Bronchial epithelial cell (primary cell): ENCODE measurements at places on chromosomes 13 and 19.
A peak's percentile ranks its signal among the peaks of the same experiment; 100 is the strongest.

GRCh38 chr13:74251778-74252519 lies 117.7 kb upstream of the KLF12 start:
- DNase-seq = peak; percentile 9

DNA sequence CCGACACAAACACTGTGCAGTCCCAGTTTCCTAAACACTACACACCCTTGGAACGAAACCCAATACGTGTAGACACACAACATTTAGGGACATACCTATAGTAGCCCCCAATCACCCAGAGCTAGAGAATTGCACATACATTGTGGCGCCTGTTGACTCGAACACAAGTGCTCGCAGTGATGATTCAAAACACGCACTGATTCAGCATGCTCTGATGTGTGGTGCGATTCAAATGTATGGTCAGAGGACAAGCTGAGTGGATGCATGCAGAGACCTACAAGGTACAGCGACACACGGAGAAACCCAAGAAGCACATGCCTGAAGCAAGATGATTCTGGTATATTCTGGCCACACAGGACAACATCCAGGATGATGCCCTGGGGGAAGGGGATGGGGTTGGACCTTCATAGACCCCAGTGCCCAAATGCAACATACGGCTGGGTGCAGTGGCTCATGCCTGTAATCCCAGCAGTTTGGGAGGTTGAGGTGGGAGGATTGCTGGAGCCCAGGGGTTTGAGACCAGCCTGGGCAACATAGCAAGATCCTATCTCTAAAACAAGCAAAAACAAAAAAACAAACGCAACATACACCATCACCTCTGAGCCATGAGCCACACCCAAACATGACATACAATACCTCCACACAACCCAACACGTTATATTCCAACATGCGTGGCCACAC lies 997 bp upstream of the KCNN4 start:
- DNase-seq = peak; percentile 48

- no peak for DNase-seq
Measured at GRCh38 chr19:3862826-3863500, 5.9 kb downstream of the ZFR2 start.

DNA sequence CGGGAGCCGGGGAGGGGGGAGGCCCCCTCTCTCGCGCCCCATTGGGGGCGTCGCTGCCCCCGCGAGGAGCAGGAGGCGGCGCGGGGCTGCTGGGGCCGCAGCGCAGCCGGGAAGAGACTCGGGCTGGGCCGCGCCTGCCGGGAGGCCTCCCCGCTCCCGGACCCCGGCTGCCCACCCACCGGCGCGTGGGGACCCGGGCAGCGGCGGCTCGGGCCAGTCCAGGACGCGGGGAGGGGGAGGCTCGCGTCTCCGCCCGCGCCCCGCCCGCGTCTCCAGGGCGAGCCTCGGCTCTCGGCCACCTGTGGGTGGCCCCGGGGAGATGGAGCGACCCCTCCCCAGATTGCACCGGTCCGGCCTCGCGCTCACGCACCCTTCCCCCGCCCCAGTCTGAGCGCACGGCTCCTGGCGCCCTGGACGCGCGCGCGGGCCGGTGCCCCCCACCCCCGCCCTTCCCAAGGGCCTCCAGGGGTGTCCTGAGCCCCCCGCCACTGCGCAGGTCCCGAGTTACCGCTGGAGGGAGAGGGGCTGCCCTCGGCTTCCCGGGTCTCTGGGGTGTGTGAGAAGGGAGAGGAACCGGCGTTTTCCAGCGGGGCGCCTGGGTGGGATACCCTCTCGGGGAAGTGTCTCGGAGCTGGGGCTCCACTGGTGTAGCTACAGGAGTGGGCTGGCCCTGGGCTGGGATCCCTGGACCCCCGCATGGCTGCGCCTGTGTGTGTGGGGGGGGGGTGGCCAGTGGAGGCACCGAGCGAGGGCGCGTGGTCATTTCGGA lies 645 bp downstream of the PALM start:
- DNase-seq = no peak

DNA sequence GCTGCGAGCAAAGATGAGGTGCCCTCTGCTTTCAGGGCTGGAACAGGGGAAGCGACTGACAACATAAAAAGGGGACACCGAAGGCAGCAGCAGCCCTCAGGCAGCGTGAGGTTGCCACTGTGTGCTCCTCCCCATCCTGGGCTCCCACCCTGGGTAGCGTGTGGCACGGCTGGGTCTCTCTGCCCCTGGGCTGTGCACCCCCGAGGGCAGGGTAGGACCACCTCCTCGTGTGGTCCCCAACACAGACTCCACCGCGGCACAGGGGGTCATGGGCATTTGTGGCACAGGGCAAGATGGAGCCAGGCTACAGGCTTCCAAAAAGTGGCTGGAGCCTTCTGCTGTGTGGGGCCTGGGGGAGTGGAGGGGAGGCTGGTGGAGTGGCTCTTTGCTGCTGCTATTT lies 6.5 kb upstream of the RSPH6A start:
- DNase-seq = no peak

DNA sequence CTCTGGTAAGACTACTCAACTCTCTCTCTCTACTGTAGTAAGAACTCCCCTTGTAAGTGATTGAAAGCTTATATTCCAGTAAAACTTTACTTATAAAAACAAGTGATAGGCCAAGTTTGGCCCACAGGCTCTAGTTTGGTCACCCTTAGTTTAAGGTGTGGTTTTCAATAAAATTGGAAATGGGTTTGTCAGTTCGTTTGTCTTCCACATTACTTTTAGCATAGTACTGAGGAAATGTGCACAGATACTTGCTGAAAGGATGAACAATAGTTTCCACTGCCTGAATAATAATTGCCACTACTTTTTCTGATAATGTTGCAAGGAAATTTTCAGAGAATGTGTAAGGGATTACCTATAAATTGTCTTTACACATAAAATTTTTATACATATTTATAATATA lies 54.5 kb downstream of the LMO7 start:
- DNase-seq = no peak

DNA sequence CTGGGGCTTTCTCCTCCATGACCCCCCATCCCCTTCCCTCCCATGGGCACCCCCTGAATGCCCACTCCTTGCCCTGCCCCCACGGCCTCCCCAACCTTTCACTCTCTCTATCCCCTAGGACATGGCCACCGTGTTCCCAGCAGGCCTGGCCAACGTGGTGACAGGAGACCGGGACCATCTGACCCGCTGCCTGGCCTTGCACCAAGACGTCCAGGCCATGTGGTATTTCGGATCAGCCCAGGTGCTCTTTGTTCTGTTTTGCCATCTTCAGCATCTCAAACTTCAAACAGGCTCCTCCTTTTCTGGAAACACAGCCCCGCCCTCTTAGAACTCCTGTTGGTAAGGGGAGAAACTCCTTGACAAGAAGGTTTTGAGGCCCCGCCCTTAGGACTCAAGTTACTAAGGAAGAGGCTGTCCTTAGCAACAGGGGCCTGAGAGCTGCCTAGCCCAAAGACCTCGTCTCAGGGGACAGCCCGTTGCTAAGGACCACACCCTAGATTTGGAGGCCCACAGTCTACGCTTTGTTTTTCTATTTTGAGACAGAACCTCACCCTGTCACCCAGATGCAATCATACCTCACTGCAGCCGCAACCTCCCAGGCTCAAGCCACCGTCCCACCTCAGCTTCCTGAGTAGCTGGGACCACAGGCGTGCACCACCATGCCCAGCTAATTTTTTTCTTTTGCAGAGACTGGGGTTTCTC lies 5.1 kb upstream of the FLT3LG start:
- DNase-seq = peak; percentile 66
